ENCODE measurements at places on chromosomes 7 and 10.

GRCh38 chr10:125708971-125709503 is 10.5 kb upstream of the EDRF1 start:
- DNase-seq: no peak

DNA sequence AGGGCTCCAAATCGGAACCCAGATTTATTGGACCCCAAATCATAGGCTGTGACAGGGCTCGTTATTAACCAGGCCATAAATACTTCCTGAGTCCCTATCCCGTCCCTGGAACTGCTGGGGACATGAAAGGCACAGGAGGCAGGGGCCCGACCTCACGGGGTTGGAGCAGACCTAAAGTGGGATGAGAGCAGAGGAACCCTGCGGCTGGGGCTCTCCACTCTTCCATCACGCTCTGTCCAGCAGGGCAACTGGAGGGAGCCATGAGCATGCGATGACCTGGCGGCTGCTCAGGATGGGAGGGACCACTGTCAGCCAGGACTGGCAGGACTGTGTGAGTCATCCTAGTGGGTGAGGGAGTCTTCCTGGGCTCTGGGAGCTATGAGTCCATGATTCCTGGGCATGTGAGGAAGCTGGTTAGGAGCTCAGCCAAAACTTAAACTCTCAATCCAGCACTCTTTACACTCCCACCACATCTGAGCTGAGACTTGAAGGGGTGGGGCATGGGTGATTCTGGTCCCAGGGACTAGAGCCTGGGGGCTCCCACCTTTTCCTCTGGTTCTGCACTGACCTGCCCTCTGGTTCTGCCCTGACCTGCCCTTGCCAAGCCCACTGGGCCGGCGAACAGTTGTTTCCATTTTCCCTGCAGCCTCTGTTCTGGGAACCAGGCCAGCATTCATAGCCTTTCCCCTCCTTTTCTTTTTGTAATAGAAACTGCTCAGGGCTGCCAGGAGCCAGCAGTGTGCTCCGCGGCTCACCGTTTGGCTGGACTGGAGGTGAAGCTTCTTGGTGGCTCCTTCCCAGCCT is 47.1 kb downstream of the SYPL1 start:
- peak; percentile 91 for DNase-seq

DNA sequence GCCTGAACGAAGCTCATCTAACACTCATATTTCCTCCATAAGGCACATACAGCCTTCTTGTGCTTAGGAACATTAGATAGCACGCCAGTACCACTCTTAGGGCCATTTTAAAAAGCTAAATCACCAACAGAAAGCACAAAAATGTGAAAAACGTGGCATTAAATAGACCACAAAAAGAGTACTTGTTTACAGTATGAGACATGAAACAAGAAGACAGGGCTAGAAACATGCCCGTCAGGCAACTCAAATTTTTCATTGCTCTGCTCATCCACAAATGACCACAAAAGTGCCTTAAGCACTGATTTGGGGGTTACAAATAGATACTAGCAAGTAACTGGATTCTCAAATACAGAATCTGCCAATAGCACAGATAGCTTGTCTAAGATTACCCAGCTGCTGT is 67.8 kb downstream of the ELMO1 start:
- no peak for DNase-seq

DNA sequence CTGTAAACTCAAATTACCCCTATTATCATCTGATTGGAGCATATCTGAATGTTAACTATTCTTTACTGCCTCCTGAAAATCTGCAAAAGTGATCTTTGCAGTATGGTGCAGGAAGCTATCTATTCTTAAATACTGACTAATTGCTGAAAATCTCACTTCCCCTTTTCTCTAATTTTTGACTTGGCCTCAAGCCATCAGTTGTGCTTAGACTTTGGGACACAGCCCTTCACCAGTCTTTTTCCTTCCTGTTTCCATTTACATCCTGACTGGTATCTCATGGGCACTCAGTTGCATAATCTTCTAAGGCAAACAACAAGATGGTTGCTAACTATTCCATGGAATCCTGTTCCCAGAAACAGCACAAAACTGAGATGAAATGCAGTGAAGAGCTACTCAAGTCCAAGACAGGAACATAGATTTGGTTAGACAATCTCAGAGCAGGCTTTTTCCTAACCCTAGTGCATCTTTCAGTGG is 228.5 kb downstream of the SORCS1 start:
- no peak for DNase-seq

DNA sequence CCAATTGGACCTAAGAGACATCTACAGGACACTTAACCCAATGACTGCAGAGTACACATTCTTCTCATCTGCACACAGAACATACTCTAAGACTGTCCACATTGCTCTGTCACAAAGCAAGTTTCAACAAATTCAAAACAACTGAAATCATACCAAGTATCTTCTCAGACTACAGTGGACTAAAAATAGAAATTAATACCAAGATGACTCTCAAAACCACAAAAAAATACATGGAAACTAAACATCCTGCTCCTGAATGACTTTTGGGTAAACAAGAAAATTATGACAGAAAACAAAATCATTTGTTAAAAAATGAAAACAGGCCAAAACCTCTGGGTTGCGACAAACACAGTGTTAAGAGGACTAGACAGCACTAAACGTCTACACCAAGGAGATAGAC is 24.5 kb downstream of the SNX13 start:
- DNase-seq: no peak

DNA sequence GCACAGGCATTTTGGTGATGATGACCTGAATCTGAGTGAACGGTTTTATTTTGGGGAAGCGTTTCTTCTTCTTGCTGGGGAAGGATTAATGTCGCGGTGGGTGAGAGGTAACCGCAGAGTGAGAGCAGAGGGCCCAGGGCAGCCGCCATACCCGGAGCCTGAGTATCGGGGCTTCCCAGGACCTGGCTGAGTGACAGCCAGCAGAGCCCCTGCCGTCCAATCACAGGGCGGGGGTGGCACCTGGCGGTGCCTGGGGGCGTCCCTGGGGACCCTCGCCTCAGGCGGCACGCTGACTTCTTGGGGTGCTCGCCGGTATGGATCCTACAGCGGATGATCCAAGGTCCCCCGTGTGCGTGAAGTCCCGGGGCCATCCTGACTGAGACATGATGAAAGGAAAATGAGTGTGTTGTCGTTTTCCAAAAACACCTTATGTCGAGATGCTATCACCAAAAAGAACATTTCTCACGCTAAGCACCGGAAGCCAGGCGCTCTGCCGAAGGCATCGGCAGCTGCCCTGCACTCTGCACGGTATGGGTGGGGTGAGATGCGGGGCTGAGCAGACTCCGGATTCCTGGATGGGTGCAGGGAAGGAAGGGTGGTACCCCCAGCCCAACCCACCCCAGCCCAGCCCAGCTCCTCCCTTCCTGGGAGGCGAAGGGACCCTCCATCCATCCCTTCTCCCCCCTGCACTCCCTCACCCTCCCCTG is 227.9 kb upstream of the SHH start:
- DNase-seq: no peak

DNA sequence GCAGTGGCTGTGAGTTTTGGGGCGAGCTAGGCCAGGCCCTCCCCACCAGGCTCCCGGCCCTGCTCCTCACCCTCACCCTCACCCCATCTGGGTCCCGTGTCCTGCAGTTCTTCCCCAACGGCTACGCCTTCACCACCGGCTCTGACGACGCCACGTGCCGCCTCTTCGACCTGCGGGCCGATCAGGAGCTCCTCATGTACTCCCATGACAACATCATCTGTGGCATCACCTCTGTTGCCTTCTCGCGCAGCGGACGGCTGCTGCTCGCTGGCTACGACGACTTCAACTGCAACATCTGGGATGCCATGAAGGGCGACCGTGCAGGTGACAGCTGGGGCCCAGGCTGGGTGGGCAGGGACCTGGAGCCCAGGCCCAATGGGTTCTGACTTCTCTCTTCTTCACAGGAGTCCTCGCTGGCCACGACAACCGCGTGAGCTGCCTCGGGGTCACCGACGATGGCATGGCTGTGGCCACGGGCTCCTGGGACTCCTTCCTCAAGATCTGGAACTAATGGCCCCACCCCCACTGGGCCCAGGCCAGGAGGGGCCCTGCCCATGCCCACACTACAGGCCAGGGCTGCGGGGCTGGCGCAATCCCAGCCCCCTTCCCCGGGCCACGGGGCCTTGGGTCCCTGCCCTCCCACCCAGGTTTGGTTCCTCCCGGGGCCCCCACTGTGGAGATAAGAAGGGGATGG is 4.9 kb downstream of the GNB2 start:
- DNase-seq: no peak

DNA sequence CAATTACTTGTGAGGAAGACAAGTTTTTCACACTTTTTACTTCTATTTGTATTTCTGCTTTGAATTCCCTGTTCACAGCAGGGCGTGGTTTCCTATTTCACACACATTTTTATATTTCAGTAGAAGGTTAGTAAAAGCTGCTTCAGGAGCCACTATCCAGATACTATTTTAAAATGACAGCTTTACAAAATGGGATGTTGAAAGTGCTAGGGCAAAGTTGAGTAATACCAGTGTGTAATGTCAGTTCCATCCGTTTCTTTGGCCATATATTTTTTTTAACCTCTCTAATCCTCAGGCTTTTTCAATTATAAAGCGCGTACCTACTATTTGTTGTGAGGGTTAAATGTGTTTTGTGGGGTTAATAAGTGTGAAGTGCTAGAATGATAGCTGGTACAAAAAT is 276.6 kb downstream of the GPR158 start:
- no peak for DNase-seq
